ENCODE measurements at places on chromosomes 7 and 10.
A peak's percentile ranks its signal among the peaks of the same experiment; 100 is the strongest.

DNA sequence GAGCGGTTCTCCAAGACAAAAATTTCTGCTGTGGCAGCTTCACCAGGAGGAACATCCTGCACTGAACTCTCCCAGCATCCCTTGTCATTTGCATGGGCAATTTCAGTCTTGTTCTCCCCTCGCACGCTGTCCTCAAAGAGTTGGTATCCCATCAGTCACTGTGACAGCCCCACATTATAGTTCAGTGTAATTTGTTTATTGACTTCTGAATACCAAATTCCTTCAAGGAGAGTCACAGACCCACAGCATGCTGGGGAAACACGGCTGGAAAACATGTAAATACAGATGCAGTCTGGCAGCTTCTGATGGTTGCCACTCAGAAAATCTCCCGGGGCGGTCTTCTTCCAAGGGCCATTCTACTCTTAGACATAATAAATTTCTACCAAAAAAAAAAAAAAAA lies 151.0 kb upstream of the NEBL start:
- H3K27me3 ChIP-seq: no peaks in the 10 kb centered on the region
- no peaks in the 10 kb centered on the region for H3K36me3 ChIP-seq
- no peak overlapping the region for H3K4me3 ChIP-seq
- H3K27ac ChIP-seq: no peak overlapping the region
- H3K4me1 ChIP-seq: no peaks in the 10 kb centered on the region
- no peak for DNase-seq

DNA sequence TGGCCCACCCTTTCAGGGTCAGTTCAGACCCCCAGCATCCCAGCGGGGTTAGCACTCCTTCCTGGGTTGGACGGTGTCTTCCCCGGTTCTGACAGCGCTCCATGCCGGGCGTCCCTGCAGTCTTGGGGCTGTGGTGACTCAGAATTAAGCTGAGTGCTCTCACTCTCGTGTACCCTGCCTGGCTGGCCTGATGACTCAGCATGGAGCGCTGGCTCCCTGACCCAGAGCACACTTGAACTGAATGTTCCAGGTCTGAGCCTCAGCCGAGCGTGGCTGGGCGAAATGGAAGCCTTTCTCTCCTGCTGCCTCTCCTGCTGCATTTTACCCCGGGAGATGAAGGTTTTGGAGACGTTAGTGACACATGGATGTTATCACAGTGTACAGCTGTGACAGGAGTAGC lies 7.1 kb downstream of the BAG3 start:
- no peak overlapping the region for H3K4me3 ChIP-seq
- no peak for DNase-seq
- H3K27me3 ChIP-seq: no peaks in the 10 kb centered on the region
- H3K4me1 ChIP-seq: peaks cover 56% of the 10 kb centered on the region
- peaks cover 31% of the 10 kb centered on the region for H3K36me3 ChIP-seq
- no peak overlapping the region for H3K27ac ChIP-seq

DNA sequence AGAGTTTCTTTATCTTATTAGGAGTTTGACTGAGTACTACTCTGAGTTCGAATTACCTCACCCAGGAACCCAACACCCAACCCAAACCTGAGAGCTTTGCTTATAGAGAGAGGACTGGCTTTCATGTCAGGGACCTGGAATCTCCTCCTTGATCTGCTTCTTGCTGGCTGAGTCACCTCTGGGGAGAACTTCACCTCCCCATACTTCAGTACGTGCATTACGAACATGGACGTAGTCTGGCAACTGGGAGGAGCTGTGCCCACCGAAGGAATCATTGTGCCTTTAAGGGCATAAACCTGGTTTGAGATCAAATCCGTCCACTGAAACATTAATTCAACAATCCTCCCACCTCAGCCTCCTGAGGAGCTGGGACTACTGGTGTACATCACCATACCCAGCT lies 12.2 kb upstream of the PSAP start:
- no peaks in the 10 kb centered on the region for H3K36me3 ChIP-seq
- H3K27me3 ChIP-seq: peaks cover 6% of the 10 kb centered on the region
- no peak overlapping the region for H3K4me3 ChIP-seq
- H3K4me1 ChIP-seq: no peaks in the 10 kb centered on the region
- no peak overlapping the region for H3K27ac ChIP-seq

- H3K27me3 ChIP-seq: peaks cover 46% of the 10 kb centered on the region
- H3K36me3 ChIP-seq: no peaks in the 10 kb centered on the region
- peak; percentile 3 for DNase-seq
- H3K4me3 ChIP-seq: no peak overlapping the region
These were observed 20.7 kb upstream of the GIMAP8 start for GRCh38 chr7:150429699-150430098.

DNA sequence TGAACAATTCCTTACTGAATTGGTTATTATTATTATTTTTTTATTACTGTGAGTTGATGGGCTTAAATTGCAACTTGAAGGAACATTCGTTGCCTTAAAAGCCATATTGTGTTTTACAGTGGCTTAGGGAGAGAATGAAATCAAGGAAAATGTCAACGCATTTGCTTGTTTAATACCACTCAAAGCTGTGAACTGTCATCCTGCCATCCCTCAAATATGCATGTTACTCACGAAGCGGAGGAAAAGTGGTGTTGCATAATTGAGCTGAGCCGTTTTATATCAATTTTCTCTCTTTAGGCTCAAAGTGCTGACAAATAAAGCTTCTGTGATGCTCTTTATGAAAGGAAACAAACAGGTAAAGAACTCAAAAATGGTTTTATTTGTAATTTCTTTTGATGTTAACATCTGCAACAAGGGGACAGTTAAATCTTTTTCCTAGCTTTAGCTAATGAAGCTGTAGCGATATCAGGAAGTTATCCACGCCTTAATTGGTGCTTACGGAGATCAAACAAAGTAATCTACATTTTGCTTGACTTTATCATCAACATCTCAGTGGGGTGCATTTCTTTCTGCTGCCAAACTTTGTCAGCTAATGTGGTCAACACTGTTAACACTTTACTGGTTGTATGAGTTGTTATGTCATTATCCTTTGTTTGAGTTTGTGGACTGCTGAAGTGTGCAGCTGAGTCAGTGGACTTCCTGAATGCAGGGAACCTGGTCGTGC lies 33.1 kb downstream of the GLRX3 start:
- DNase-seq: no peak
- H3K27me3 ChIP-seq: no peaks in the 10 kb centered on the region
- H3K4me1 ChIP-seq: peaks cover 54% of the 10 kb centered on the region
- peaks cover 57% of the 10 kb centered on the region for H3K36me3 ChIP-seq

DNA sequence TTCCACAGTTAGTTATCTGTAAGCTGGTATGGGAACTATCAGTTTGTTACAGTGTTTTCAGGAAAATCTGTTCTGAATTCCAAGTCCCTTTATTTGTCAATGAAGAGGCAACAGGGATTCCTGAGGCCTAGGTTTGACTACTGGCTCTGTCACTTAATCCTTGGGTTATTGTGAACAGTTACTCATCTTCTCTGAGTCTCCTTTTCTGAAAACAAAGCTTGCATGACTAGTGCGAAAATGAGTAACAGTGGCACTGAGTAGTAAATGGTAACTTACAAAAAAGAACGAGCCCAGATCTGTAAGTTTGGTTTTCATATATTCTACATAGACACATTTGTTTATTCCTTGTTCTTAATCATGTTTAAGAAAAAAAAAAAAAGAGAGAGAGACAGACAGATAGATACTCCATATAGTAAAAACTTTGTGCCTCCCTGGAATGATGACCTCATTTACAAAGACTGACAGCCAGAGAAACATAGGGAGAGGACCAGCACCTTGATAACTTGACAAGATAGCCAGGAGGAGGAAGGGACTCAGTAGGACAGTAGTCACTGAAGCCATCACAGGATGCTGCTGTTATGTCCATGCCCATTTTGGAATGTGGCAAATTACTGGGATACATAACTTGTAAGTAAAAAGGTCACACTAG lies 1.9 kb downstream of the MRPS33 start:
- peak overlapping the region; percentile 97 for H3K4me3 ChIP-seq
- H3K27ac ChIP-seq: peak overlapping the region; percentile 99
- peaks cover 39% of the 10 kb centered on the region for H3K4me1 ChIP-seq
- H3K36me3 ChIP-seq: peaks cover 23% of the 10 kb centered on the region

DNA sequence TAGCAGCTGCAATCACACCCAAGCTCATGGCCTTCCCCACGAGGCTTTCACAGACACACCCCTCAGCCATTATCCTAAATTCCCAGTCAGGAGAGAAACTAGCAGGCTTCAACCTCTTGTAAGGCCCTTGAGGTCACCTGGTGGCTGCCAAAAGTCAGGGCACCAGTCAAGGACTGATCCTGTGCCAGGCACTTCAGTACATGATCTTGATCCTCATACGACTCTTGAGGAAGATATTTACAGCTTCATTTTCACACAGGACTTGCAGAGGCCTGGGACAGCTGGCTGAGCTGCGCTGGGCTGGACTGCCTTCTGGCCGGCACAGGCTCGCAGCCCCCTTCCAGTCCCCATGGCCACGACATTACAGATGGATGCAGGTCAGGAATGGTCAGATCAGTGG lies 8.8 kb downstream of the PDAP1 start:
- no peak for DNase-seq
- no peaks in the 10 kb centered on the region for H3K27me3 ChIP-seq
- H3K27ac ChIP-seq: peak overlapping the region; percentile 67
- no peak overlapping the region for H3K4me3 ChIP-seq
- peaks cover 6% of the 10 kb centered on the region for H3K4me1 ChIP-seq

- H3K36me3 ChIP-seq: no peaks in the 10 kb centered on the region
- H3K4me3 ChIP-seq: no peak overlapping the region
- no peaks in the 10 kb centered on the region for H3K27me3 ChIP-seq
- DNase-seq: no peak
- no peaks in the 10 kb centered on the region for H3K4me1 ChIP-seq
These were observed 183.0 kb upstream of the KCND2 start for GRCh38 chr7:120089968-120090367.

GRCh38 chr7:50335795-50336754 lies 31.6 kb downstream of the IKZF1 start:
- no peaks in the 10 kb centered on the region for H3K27me3 ChIP-seq
- no peak overlapping the region for H3K27ac ChIP-seq
- H3K4me1 ChIP-seq: no peaks in the 10 kb centered on the region
- peak; percentile 84 for DNase-seq
- no peak overlapping the region for H3K4me3 ChIP-seq

DNA sequence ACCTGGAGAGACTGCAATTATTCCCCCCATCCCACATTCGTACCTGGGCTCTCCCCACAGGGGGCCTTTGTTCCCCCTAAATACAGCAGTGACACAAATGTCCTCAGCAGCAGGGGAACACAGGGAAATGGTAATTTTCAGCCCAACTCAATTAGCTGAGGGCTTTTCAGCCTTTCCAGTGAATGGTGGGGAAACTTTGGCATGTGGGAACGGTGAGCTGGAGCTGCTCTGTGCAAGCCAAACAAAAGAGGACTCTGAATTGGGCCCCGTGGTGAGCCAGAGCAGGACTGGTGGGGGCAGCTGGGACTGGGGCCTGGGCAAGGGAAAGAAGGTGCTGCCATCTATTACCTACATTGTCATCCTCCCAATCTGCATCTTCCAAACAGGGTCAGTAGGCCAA lies 51.0 kb downstream of the FBXW4 start:
- H3K4me1 ChIP-seq: no peaks in the 10 kb centered on the region
- no peak overlapping the region for H3K27ac ChIP-seq
- H3K36me3 ChIP-seq: peaks cover 28% of the 10 kb centered on the region
- no peaks in the 10 kb centered on the region for H3K27me3 ChIP-seq
- no peak overlapping the region for H3K4me3 ChIP-seq

DNA sequence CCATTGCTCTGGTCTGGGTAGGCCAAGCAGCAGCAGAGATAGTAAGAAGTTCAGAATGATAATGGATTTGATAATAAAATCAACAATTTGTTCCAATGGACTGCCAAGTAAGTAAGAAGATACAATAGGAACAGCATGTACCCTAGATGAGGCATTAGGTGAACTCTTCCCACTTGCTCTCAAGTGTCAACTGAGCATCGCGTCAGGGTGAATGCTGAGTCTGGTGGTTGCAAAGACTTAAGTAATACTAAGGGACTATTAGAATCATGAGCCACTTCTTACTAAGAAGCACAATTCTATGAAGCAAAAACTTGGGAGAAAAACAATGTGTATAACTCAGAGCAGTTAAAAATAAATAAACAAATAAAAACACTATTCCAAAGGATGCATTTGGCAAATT lies 54.5 kb downstream of the LRRN3 start:
- H3K27me3 ChIP-seq: no peaks in the 10 kb centered on the region
- no peaks in the 10 kb centered on the region for H3K36me3 ChIP-seq
- no peaks in the 10 kb centered on the region for H3K4me1 ChIP-seq
- no peak for DNase-seq
- H3K4me3 ChIP-seq: no peak overlapping the region

GRCh38 chr7:17380736-17381662 lies 82.5 kb downstream of the AHR start:
- H3K4me3 ChIP-seq: no peak overlapping the region
- H3K36me3 ChIP-seq: no peaks in the 10 kb centered on the region
- no peaks in the 10 kb centered on the region for H3K4me1 ChIP-seq
- H3K27ac ChIP-seq: no peak overlapping the region
- no peak for DNase-seq

- H3K27me3 ChIP-seq: no peaks in the 10 kb centered on the region
- no peak overlapping the region for H3K4me3 ChIP-seq
- no peak for DNase-seq
- no peak overlapping the region for H3K27ac ChIP-seq
- no peaks in the 10 kb centered on the region for H3K4me1 ChIP-seq
These were observed 15.4 kb downstream of the SEMA3E start for GRCh38 chr7:83633516-83633915.

DNA sequence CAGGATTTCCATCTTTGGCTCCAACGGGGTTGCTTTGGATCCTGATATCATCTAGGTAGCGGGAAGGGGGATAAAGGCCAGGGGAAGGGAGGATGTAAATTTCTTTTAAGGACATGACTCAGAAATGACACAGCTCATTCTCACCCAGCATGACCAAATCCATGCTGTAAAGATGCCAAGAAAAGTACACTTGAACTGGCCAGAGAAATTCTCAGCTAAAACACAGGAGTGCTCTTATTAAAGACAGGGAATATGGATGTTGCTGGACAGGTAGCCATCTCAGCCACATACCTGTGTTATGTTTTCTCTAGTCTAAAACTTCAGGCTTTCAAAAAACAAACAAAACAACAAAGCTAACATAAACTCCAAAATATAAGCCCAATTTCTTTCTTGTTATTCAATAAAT lies 68.3 kb downstream of the NAMPT start:
- H3K36me3 ChIP-seq: no peaks in the 10 kb centered on the region
- DNase-seq: no peak
- H3K4me3 ChIP-seq: no peak overlapping the region
- peaks cover 17% of the 10 kb centered on the region for H3K4me1 ChIP-seq
- peak overlapping the region; percentile 25 for H3K27ac ChIP-seq
- peaks cover 24% of the 10 kb centered on the region for H3K27me3 ChIP-seq

- H3K4me1 ChIP-seq: peaks cover 9% of the 10 kb centered on the region
- DNase-seq: no peak
- no peak overlapping the region for H3K4me3 ChIP-seq
- H3K36me3 ChIP-seq: no peaks in the 10 kb centered on the region
These were observed 162.1 kb upstream of the SHH start for GRCh38 chr7:155974186-155974897.

- peaks cover 18% of the 10 kb centered on the region for H3K4me1 ChIP-seq
- no peaks in the 10 kb centered on the region for H3K36me3 ChIP-seq
- peak; percentile 40 for DNase-seq
- H3K27ac ChIP-seq: peak overlapping the region; percentile 69
- peaks cover 48% of the 10 kb centered on the region for H3K27me3 ChIP-seq
These were observed 25.4 kb upstream of the ELN start for GRCh38 chr7:74002474-74003017.

GRCh38 chr10:27241010-27241651 lies 534 bp upstream of the ACBD5 start:
- H3K4me3 ChIP-seq: peak overlapping the region; percentile 87
- H3K27me3 ChIP-seq: no peaks in the 10 kb centered on the region
- H3K4me1 ChIP-seq: peaks cover 37% of the 10 kb centered on the region
- peaks cover 9% of the 10 kb centered on the region for H3K36me3 ChIP-seq
